Hindlimb muscle (tissue), 1 donor: ENCODE measurements at places on chromosomes 12 and 14.

- DNase-seq: no peak
Observed at GRCh38 chr12:99476956-99477355, 170.6 kb upstream of the GARIN6 start.

GRCh38 chr12:91044586-91044985 lies 13.2 kb downstream of the KERA start:
- no peak for DNase-seq

DNA sequence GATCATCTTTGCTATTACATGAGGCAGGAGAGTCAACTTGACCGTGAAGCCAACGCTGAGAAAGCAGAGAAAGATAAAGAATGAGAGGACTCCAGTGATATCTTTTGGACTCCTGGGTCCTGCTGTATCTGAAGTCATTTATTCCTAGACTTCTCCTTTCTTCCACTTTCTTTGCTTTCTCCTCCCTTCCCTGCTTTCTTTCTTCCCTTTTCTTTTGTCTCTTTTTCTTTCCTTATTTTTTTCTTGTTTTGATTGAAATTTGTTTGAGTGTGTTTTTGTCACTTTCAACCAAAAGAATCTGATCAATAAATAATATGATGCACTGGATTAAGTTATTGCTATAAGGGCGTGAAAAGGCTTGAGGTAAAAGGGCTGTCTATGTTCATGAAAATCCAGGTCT lies 13.4 kb upstream of the GALNT6 start:
- DNase-seq: no peak

GRCh38 chr12:129083121-129083840 lies 230.0 kb downstream of the GLT1D1 start:
- DNase-seq: no peak

DNA sequence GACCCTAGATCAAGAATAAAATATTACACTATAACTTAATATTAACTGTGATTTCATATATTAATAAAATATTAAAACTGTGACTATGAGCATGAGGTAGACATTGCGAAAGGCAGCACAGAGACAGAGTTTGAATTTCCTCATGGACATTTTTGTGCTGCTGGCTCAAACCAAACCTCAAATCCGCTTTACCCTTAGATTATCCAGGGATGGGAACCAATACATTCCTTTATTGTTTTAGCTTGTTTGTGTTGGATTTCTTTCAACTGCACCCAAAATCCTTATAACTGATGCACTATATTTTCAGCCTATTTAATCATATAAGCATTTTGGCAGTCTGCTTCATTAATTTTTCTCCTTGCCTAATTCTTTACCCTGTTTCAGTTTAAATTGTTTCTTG lies 436.7 kb downstream of the ATP23 start:
- DNase-seq: no peak

- peak; percentile 48 for DNase-seq
Observed at GRCh38 chr14:91114079-91115065, 499 bp downstream of the DGLUCY start.

DNA sequence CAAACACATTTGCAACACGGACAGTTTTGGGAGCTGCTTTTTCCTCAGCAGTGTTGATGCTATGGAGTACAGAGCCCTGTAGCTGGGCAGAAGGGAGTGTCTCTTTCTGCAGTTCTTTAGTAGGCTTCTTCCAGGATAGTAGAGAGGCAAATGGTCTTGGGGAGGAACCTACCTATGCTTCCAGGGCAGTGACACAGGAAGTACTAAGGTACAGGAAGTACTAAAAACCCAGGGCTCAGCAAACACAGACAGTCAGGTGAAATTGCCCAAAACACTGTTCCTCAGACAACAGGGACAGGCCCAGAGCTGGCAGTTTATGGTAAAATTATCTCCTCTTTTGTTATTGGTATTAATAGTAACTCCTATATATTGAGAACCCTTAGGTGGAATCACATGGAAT lies 217.6 kb downstream of the TTC8 start:
- DNase-seq: no peak

GRCh38 chr14:85528897-85529631 lies 880 bp upstream of the FLRT2 start:
- DNase-seq: peak; percentile 67

DNA sequence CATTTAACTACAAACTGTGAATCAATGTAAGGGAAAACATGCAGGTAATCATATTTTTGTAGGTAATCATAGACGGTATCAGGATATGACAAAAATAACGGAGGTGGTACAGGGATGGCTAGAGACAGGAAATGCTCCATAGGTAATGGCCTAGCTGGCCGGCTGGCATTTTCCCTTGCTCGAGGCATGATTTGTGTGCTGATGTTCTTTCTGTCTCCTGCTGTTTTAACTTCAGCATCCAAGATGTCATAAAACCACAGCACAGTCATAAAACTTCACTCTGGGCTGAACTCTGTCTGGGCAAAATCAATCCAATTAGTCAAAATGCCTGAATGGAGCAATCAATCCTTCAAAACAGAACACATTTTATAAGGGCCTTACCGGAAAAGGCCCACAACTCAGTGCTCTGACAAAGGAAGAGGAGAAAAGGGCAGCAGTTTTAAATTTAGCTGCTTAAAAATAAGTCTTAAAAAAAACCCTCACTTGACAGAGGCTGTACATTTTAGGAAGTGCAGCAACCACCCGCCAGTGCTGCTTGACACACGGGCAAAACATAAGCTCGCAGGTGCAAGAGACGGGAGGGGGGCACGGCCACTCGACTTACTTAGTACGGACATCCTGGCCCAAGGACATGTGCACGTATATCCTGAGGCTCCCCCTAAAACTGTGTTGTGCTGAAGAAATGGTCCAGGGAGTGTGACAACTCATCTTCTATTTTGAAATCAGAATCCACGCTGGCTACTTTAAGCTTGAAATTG lies 40.5 kb upstream of the GPR68 start:
- no peak for DNase-seq

GRCh38 chr12:93502802-93503623 lies 35.7 kb downstream of the MRPL42 start:
- no peak for DNase-seq

DNA sequence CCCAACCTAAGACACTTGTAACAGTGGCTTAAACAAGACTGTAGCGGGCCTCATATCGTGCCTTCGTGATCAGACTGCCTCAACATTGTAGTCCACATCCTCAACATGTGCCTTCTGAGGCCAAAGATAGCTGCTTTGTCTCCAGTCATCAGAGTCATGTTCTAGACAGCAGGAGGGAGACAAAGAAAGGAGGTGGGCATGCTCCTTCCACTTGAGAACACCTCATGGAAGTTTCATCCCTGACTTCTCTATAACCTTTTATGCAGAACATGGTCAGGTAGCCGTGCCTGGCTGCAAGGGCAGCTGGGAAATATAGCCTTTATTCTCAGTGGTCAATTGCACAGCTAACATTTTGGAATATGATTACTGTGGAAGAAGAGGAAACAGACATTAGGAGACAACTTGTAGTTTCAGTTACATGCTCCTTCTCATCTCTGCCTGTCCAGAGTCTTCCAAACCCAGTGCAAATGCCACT lies 25.3 kb upstream of the DHRS2 start:
- no peak for DNase-seq

- no peak for DNase-seq
Observed at GRCh38 chr14:36955376-36955775, 217.0 kb downstream of the SLC25A21 start.

- peak; percentile 51 for DNase-seq
Observed at GRCh38 chr12:6768990-6769389, 2.8 kb downstream of the PTMS start.

- DNase-seq: no peak
Observed at GRCh38 chr12:104132351-104132956, 5.6 kb downstream of the NFYB start.

- DNase-seq: peak; percentile 3
Observed at GRCh38 chr12:103269946-103270345, 225.8 kb downstream of the C12orf42 start.

GRCh38 chr14:30770376-30770775 lies 104.0 kb upstream of the COCH start:
- no peak for DNase-seq

DNA sequence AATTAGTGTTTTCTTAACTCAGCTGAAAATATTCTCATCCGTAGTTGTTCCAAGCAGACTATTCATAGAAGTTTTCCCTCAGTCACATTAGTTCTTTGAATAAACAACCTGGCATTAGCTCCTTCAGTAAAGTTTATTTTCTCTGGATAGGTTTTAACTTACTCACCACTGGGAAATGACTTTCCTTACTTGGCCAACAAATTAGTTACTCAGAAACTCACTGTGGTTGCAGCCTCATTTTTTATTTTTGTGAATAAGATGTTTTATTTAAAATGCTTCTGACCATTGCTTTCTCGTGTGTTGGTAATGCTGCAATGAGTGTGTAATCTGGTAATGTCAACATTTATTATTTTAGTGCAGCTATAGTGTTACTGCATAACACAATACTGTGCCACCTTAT lies 74.9 kb downstream of the NOVA1 start:
- DNase-seq: no peak

- no peak for DNase-seq
Observed at GRCh38 chr14:53022593-53022992, 71.7 kb upstream of the FERMT2 start.

- DNase-seq: no peak
Observed at GRCh38 chr14:61213191-61213621, 67.9 kb downstream of the TMEM30B start.

GRCh38 chr12:22333713-22334409 lies 646 bp downstream of the ST8SIA1 start:
- no peak for DNase-seq

GRCh38 chr14:26928019-26928418 lies 330.2 kb upstream of the NOVA1 start:
- no peak for DNase-seq

DNA sequence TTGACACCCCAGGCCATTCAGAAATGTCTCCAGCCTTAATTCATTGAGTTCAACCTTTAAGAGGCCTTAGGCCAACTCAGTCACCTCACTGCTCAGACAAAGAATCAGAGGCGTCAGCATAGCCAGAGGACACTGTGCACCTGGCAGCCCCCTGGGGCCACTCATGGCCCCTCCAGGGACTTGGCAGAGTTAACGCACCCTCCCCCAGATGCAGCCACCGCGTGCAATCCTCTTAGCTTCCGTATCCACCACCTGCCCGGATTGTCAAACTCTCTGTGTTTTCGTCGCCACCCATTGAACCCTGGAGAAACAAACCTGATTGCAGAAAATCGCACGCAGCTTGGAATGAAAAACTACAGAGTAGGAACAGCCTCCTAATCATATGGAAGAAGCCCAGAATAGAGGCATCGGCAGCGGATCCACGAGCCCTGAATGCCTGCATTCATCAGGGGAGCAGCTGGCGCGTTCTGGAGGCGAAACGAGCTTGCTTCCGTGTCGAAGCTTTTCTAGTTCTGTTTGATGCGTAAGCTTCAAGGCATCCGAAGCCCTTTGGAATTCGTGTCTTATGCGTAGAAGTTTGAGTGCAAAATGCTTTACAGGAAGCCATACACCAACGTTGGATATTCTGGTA lies 22.4 kb downstream of the BRI3BP start:
- DNase-seq: no peak

GRCh38 chr14:61645247-61645646 lies 50.1 kb upstream of the HIF1A start:
- DNase-seq: no peak

- no peak for DNase-seq
Observed at GRCh38 chr14:103362780-103363179, 22.4 kb upstream of the MARK3 start.

- DNase-seq: no peak
Observed at GRCh38 chr12:20442322-20442721, 74.0 kb downstream of the PDE3A start.

DNA sequence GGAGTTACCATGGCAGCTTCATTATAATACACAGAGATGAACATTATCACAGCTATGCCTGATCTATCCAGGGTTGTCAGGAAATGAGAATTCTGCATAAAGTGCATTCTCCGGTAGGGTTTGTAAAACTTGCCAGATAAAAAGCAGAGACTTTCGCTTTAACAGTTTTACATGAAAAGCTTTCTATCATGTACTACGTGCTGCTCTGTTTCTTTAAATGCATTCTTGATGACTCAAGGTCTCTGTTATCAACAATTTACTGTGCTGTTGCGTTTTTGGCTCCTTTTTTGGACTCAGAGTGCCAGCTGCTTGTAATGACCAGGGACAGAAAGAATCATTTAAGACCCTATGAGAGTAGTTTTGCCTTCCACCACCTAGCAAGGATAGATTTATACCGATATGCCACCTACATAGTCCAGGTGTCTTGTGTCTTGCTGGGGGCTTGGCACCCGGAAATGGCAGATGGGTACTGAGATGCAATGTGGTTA lies 371.2 kb downstream of the BTG1 start:
- DNase-seq: no peak

- peak; percentile 87 for DNase-seq
Observed at GRCh38 chr14:41604721-41605531, 1.8 kb upstream of the LRFN5 start.

DNA sequence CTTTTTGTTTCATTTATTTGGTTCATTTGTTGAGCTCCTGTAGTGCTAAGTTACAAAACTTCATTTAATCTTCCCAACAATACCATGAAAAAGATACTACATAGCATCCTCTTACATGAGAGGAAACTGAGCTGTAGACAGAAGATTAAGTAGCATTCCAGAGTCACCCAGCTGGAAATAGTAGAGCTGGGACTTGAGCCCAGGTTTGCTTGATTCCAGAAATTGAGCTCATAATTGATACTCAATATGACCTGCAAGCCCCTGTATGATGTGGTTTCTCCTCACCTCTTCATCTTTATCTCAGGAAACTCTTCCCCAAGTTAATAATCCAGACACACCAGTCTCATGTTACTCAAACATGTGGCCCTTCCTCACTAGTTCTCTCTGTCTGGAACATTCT lies 87.0 kb upstream of the DAAM1 start:
- DNase-seq: no peak

GRCh38 chr12:116713527-116713926 lies 24.3 kb downstream of the SPRING1 start:
- DNase-seq: no peak

DNA sequence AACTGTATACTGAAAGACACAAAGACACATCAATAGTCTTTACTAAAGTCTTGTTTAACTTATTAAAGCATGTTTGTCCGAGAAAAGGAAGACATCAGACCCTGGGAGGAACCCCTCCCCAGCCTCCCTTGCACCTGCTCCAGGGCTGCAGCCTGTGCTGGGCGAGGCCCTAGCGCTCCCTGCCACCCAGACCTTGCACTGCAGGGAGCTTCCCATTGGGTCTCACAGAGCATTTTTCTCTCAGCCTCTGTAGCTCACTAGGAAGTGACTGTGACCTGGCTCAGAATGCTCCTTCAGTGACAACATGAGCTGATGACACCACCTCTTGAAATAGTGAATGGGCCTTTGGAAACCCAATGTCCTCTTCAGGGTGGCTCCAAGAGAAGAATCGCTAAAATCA lies 461.2 kb downstream of the TMEM121 start:
- no peak for DNase-seq

DNA sequence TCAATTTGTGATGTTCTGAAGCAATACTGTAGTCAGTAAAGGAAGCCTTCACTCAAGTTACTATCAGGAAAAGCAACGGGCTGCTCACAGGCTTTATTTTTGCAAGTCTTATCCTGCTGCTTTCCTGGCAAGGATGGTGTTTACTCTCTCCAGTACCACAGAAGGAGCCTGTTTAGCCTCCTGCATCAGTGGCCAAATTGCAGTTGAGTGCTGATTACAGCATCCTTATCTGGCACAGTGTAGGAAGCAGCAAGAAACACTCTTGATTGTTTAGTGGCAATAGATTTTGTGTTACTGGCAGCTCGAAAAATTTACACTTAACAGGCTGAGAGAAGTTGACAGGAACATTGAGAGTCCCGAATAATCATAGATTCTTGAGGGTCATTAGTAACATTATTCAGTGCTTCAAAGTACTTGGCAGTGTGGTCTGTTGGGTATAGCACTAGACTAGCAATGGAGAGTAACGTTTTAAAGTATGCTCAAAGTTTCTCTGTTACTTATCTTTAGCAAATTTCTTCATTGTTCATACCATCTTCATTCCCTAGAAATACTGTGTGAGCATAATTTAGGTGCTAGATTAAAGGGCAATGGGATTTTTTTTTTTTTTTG lies 11.7 kb downstream of the TULP3 start:
- DNase-seq: no peak
